Gastrocnemius medialis (tissue), 4 donors: ENCODE measurements at places on chromosomes 3 and 15.

GRCh38 chr15:57563416-57563815, 28.3 kb upstream of the MYZAP start:
- no peak for DNase-seq

GRCh38 chr15:65245096-65245856, 34.0 kb upstream of the CILP start:
- DNase-seq: peak; percentile 27

DNA sequence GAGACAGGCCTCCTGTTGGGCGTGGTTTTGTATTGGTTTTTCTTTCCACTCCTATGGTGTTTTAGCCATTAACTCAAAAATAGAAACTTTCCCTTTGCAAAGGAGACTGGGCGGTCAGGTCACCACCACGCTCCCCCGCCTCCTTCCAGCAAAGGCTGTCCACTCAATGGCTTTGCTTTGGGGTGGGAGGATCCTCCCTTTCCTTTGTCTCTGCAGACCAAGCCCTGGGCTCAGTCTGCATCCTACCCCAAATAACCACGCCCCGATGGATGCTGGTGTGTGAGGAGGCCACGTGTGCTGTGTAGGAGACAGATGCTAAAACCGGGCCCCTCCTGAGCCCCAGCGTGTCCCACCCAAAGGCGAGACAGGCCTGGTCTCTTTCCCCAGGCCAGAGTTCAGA, 68.5 kb downstream of the GRIP2 start:
- DNase-seq: no peak

DNA sequence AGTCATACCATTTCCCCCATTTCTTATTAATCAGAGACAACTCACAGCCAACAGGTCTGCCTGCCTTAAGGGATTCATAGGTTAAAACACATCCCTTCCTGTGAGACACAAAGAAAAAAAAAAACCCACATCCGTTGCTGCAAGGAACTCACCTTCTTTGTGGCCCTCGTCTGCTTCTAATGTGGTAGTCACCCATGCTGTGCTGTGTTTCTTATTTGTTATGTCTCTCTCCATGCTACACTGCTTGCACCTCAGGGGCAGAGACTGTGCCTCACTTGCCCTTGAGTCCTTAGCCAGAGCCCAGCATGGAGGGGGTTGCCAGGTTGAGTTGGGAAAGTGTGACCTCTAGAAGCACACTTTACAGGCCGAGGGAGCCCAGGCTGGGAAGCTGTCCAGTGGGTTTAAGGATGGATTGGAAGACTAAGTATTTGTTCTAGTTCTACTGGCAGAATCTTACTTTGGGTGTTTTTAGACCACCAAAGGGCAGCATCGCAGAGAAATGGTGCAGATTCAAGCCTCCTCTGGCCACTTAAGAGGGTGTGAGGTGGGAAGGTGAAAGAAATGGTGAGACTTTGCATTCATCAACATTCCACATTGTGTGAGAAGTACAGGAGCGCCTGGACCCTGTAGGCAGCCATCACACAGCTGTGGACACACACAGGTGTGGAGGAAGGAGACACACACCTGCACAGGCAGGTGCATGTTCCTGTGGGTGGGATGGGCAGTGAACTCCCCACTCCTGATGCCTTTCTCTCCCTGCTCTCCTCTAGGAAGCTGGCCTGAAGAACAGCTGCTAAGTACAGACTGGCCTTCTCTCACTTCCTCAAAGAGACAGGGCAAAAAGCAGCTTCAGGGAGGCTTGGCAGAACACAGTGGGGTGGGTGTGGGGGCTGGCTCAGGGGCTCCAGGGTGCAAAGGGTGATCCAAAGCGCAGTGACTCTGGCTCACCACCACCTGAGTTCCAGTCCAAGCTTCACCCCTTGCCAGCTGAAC, 48.8 kb downstream of the GLB1 start:
- DNase-seq: no peak

GRCh38 chr15:93900476-93901400, 330.6 kb upstream of the MCTP2 start:
- DNase-seq: no peak
